ENCODE measurements at places on chromosomes 2 and 18. TPM values are rescaled to one million over a fixed set of nuclear protein-coding genes. Genes with fewer than 3 reads are reported as not detected.
A peak's percentile ranks its signal among the peaks of the same experiment; 100 is the strongest.

GRCh38 chr2:178195390-178196166 lies 1.3 kb downstream of the OSBPL6 start:
- no peak for DNase-seq

DNA sequence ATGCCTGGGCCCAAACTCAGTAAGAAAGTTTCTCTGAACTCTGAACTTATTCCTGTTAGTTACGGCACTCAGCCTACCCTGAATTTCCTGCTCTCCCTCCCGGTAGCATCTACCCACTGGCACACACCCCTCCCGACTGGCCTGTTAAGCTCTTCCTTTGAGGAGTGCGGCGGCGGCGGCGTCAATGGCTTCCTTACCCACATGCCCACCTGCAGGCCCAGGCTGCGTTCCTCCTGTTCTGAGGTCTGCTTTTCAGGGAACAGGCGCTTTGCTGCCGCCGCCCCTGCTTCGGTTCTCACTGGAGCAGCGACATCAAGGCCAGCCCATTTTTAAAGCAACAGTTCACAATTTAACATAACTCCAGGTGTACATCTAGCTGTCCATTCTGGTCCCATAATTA lies 432.4 kb downstream of the DCDC2C start:
- no peak for DNase-seq

DNA sequence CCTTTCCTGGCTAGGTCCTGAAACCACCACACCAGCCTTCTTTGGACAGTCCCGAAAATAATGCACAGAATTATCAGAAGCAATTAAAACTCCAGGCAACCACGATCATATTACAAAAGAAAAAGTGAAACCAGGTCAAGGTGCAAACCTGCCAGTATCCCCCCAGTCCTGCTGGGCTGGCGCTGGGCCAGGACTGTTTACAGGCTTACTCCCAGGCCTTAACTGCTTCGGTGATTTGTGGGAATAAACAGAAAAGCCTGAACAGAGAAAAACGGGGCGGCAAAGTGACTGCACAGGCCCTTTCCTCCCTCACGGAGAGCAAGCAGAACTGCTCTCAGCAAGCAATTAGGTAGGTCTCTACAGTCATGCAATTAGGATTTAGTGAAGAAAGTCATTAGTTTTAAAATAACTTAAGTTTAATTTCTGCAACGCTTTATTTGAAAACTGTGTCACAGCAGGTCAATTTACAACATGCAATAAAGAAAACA lies 1.3 kb downstream of the HDAC4 start:
- DNase-seq, result peak; percentile 31

- no peak for DNase-seq
Measured at GRCh38 chr2:107374249-107374648, 452.4 kb upstream of the RGPD4 start.

GAL3ST2 gene
- 26.4 TPM for total RNA-seq

DNA sequence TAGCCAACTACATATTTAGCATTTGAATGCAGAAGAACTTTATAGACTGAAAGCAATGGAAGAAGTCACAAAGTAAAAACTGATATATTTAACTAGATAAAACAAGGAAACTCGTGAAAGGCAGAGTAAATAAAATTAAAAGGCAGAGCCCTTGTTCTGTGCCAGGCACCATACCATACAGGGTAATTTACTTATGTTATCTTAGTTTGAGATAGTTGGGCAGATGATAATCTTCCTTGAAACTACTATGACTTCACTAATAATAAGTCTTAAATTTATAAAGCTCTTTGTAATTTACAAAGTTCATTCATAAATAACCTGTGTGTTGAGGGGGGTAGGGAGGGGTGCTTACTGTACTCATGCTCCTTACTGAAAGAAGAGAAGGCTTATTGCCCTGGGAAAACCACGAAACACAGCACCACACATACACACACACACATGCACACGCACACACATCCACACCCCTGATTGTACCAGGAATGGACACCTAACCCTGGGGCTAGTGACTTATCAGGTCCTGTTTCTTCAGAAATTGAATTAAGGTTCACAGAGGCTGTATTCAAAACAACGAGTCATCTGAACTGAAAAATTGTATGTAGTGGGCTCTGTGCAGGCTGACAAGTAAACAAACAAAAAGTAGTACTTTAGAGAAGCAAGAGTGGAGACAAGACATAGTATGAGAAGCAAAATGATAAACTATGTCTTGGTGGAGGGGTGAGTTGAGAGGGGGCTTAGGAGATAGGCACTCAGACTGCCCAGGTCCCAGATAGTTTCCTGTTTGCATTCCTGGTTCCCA lies 38.1 kb downstream of the AGFG1 start:
- no peak for DNase-seq

TACR1 gene
- total RNA-seq, result 0.83 TPM

DNA sequence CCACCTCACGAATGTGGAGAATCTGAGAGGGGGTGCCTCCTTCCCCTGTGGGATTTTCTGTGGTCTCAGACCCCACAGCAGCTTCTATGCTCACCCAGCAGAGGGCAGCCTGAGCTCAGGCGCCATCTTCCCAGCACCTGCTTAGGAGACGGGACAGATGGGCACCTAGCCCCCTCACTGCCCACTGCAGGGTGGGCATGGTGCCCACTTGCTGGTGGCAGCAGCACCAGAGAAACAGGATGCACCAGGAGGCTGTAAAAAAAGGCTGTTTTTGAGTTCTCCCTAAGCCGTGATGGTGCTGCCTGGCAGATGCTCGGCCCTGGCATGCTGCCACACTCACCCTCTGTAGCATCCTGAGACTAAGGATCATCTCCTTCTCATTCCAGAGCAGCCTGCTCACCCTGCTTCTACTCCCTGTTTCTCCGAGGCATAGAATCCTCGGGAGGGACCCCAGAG lies 19.1 kb upstream of the SLC20A1 start:
- DNase-seq, result no peak
